Progenitor cell of endocrine pancreas (in vitro differentiated cells): ENCODE measurements at places on chromosomes 5 and 9. TPM values are rescaled to one million over a fixed set of nuclear protein-coding genes. Genes with fewer than 3 reads are reported as not detected.
A peak's percentile ranks its signal among the peaks of the same experiment; 100 is the strongest.

PCDHGC5 gene
- 1.2 and 1.3 TPM in 2 replicates for total RNA-seq

FAM170A gene
- total RNA-seq = 0.24 TPM in 1 of 2 replicates, not detected in the other

EGFLAM gene
- 0.18 and 0.69 TPM in 2 replicates for total RNA-seq

PGM5 gene
- total RNA-seq = 3.6 and 3.9 TPM in 2 replicates

CDKN2B gene
- 1.2 and 3.9 TPM in 2 replicates for total RNA-seq

SLC4A9 gene
- total RNA-seq = 0.31 and 0.58 TPM in 2 replicates

KIF27 gene
- total RNA-seq = 22.5 and 24.6 TPM in 2 replicates

PLAC8L1 gene
- 1.5 and 2.0 TPM in 2 replicates for total RNA-seq

GPR151 gene
- total RNA-seq = not detected in 2 replicates

INSYN2B gene
- 0.12 TPM in 1 of 2 replicates, not detected in the other for total RNA-seq

NUTM2F gene
- 0.16 TPM in 1 of 2 replicates, not detected in the other for total RNA-seq

DNA sequence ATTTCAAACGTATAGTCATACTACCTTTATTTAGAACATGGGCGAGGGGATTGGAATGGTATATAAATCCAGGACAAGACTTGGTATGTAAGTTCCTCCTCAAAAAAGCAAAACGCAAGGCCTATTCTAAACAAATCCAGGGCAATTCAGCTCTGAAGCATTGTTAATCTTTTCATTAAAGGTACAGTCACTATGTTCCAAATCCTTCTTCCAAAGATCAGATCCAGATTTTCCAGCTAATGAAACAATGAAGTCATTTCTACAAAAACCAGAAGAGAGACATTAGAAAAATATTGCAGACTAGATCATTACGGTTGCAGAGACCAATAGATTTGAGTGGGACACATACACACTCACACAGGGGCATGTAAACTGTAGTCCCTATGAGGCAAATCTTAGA lies 116.1 kb upstream of the BNC2 start:
- DNase-seq = no peak

DNA sequence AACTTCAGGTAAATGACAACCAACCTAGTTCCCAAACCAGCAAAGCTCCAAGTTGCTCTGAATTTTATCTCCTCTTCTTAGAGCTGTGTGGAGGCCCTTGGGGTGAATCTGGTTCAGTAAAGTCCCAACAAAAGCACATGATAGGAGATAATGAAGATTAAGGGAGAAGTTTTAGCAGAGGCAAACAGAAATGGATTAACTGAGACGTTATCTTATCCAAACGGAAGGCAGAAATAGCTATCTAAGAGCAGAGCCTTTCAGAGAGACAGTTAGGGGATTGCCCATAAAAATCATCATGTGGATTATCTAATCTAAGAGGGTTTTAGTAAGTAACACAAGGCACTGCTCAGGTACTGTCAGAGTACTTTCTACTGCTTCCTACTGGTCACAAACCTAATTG lies 183.9 kb upstream of the ZNF618 start:
- no peak for DNase-seq

DNA sequence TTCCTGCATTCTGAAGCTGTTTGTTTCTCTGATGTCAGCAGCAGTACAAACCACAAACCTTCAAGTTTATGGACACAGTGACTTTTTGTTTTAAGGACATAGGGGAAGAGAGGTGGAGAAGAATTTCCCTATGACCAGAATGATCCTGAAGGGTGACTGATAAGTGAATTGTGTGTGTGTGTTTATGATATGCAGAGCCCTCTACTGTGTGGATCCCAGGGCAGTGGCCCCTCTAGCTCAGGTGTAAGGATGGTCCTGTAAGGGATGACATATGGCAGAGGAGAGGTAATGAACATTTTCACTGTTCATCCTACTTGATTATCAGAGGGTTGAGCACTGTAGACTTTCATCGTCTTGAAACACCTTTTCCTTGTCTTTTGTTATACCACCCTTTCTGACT lies 30.6 kb upstream of the TMED7 start:
- DNase-seq = no peak

DNA sequence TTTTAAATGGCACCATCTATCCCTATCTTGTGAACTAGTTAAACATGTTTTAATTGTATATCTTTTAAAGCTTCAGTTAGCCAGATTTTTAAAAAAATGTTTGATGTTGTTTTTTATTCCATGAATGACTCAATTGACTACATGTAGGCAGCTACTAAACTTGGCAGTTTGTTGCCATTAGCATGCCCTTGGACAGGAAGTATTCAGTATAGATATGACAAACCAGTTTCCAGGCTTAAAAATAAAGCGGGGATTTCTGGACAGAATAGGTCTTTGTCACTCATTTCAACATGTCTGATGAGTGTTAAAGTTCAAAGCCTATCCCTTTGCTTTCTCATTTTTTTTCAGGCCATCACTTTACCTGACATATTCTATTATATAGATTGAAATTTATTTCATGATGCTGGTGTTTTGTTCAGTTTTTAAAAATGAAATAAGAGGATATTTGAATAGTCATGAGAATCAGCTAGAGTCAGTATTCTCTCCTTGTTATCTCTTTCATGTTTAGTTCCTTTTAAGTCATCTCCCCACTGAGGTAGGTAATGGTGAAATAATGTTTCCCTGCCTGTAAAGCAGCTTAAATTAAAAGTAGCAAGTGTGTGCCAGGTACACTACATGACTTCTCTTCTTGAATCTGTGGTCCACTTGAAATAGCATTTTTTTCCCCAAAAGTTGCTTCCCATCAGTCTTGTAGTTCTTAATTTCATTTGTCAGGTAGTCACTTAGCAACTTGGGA lies 11.9 kb downstream of the TNFAIP8 start:
- no peak for DNase-seq

DNA sequence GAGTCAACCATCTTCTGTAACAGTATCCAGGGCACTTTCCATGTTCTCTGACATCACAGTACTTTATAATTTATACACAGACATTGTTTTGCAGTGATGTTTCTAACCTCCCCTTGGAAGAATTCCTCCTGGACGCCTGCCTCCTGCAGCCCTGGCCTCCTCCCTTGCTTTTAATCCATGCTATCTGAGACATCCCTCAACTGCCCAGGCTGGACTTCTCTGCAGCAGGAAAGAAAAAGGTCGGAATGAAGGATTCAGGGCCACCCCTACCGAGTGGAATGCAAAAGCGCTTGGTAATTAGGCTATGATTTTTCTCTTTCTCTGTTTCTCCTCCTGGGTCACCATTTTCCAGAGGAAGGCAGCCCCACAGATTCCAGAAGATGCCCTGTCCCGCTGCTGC lies 47.0 kb upstream of the SHC3 start:
- no peak for DNase-seq

- DNase-seq = no peak
Measured at GRCh38 chr9:101705135-101705661, 33.2 kb downstream of the GRIN3A start.

DNA sequence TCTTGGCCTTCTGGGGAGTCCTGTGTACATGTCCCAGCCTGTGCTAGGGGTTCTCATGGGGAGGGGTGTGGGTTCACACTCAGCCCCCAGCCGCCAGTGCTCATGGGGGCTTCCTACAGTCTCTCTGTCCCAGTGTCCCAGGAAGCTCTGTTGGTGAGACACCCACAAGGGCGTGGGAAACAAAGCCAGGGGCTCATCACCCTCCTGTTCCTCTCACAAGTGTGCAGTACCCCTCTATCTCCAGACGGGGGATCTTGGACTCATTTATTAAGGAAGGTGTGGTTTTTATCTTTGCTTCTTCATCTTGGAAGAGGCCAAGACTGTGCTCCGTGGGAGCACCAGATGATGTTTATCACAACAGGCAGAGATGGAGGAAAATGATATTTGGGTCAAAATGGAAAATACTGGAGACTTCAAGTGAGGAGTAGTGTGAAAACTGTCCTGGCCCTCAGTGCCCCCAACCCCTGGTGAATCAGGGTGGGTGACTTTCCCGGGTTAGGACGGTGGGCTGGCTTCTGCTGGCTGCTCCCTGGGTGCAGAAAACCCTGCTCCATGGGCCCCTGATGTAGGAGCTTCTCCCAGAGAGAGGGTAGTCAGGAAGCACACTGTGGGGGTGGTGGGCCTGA lies 15.2 kb downstream of the TMEM171 start:
- no peak for DNase-seq

GRCh38 chr5:163908253-163908652 lies 402.8 kb downstream of the MAT2B start:
- no peak for DNase-seq

GRCh38 chr5:172118891-172119290 lies 69.1 kb downstream of the STK10 start:
- no peak for DNase-seq

- no peak for DNase-seq
Measured at GRCh38 chr9:111806259-111806658, 11.5 kb upstream of the SHOC1 start.

- DNase-seq = no peak
Measured at GRCh38 chr5:17361331-17361730, 136.7 kb upstream of the TAF11L2 start.

DNA sequence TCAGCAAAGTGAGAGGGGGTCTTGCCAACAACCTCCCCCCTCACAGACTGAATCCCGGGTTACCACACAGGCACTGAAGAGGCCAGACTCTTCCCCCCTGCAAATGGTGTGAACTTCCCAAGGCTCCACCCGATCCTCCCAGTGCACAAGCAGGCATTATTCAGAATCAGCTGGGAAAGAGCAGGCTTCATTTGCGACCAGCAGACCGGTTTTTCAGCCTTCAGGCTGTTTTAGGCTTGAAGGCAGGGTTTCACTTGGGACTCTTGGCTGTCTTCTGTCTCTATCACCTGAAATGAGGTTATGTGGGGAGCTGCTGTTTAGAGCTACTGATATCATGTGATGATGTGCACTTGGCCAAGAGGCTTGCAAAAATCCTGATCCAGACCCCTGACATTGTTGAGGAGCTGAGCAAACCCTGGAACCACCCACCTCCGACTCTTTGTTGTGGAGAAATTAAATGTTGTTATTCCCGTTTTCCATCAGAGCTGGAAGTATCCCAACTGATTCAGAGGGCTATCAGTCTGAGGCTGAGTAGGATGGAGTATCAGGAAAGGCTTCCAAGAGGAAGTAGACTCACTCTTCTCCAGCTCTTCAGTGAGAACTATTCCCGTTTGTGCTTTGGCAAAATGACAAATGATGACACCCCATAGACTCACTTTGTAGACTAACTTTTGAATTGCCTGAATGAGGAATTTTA lies 63.3 kb upstream of the ZFR start:
- DNase-seq = no peak

GRCh38 chr5:78566747-78567425 lies 81.7 kb downstream of the LHFPL2 start:
- DNase-seq = no peak

DNA sequence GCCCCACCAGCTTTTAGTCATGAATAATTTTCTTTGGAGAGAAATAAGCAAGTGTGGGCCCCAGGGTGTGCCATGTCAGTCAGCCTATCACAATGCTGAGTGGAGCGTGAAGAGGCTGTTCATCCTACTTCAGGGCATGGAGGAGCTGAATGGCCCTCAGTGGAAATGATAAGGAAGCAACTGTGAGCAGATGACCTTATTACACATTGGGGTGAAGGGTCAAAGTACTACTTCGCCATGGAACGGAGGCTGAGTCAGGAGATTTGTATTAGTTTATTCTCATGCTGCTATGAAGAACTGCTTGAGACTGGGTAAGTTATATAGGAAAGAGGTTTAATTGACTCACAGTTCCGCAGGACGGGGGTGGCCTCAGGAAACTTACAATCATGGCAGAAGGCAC lies 231.0 kb upstream of the ADAMTS16 start:
- no peak for DNase-seq

DNA sequence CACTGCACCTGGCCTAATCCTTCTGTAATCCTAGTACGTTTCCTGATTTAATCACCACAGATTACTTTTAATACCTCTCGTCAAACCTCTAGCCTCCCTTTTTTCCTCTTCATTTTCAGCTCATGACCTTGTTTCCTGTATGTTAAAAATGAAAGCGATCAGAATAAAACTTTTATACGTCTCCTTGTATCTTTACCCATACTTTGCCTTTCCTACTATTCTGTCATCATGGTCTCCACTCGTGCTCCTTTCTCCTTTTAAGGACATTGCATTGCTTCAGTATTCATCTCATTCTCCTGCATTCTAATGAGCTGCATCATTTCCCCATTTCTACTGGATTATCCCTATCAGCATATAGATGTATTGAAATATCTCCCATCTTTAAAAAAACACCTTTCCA lies 8.5 kb downstream of the CDC42SE2 start:
- DNase-seq = no peak

GRCh38 chr9:133507246-133507965 lies 17.4 kb downstream of the MYMK start:
- DNase-seq = no peak

DNA sequence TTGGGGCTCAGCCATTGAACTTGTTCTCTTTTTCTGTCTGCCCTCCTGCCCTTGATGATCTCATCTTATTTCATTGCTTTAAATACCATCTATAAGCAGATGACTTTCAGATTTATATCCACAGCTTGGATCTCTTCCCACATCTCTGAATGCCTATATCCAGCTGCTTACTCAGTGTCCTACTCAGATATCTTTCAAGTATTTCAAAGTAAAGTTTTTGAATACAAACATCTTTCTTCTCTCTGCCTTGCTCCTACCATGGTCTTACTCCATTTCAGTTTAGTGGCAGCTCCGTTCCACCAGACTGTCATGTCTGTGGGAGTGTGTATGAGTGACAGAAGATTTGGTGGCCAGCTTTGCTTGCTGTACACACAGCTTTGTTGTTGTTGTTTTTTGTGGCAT lies 59.7 kb downstream of the ERBIN start:
- no peak for DNase-seq

GRCh38 chr5:10452768-10453331 lies 11.2 kb downstream of the ROPN1L start:
- DNase-seq = no peak

DNA sequence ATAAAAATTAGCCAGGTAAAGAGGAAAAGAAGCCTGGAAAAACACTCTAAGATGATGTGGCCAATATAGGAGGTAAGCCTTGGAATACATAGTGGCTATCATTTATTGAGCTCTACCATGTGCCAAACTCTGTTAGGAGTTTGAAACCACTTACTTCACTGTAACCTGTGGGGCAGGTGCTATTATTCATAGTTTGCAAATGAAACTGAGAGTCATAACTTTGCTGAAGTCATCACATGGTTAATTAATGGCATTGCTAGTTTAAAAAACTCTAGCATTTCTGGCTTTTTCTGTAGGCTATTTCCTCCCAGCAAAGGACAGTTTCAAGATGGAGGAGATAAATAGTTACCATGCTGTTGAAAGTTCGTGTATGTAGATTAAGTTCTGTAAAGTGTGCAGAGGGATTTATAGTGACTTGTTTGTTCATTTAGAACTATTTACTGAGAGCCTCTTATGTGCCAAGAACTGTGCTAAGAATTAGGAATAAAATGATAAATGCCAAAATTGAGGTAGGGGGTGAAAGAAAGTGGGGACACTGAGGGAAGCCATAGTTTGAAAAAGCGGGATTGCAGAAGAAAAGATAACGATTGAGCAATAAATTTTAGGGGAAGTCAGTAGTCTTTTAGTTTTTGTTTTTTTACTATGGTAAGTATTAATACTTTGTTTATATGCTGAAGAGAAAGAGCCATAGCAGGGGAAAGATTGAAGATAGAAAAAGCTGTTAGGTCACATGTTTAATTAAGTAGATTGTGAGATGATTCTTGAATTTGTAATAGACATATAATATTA lies 57.2 kb downstream of the WDR70 start:
- no peak for DNase-seq

- DNase-seq = no peak
Measured at GRCh38 chr5:52582313-52582712, 205.4 kb upstream of the ITGA1 start.

- peak; percentile 33 for DNase-seq
Measured at GRCh38 chr5:126777257-126777974, 480 bp downstream of the LMNB1 start.

GRCh38 chr5:154756009-154756867 lies 1.1 kb downstream of the LARP1 start:
- DNase-seq = peak; percentile 30

- DNase-seq = no peak
Measured at GRCh38 chr5:174191850-174192655, 146.5 kb downstream of the NSG2 start.

- DNase-seq = no peak
Measured at GRCh38 chr9:2389404-2389803, 232.2 kb upstream of the VLDLR start.
